Retinal pigment epithelial cell (primary cell): ENCODE measurements at places on chromosomes 16 and 17.

DNA sequence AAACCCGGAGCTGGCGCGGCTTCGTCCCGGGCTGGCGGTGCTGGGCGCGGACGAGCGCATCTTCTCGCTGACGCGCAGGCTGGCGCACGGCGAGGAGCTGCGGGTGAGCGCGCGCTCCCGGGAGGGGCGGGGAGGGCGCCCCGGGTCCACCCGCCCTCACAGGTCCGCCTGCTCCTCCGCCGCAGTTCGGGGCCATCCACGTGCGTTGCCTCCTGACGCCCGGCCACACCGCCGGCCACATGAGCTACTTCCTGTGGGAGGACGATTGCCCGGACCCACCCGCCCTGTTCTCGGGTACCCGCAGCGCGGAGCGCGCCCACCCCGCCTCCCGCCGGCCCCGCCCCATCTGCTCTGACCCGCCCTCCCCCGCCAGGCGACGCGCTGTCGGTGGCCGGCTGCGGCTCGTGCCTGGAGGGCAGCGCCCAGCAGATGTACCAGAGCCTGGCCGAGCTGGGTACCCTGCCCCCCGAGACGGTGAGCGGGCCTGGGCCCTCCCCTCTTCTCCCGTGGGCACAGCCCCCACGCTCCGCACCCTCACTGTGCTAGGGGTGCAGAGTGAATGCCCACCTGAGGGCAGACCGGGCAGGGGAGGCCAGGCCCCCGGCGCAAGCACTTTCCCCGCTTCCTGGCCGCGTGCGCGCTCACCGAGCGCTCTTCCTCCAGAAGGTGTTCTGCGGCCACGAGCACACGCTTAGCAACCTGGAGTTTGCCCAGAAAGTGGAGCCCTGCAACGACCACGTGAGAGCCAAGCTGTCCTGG lies 1.4 kb downstream of the HAGHL start:
- DNase-seq, result no peak

GRCh38 chr17:50468304-50469207 lies at the start of gene CHAD:
Gene CHAD, minus strand, starts transcription at chr17:50468880. Its CDS starts 67 bp downstream, at chr17:50468813.
- DNase-seq, result no peak

DNA sequence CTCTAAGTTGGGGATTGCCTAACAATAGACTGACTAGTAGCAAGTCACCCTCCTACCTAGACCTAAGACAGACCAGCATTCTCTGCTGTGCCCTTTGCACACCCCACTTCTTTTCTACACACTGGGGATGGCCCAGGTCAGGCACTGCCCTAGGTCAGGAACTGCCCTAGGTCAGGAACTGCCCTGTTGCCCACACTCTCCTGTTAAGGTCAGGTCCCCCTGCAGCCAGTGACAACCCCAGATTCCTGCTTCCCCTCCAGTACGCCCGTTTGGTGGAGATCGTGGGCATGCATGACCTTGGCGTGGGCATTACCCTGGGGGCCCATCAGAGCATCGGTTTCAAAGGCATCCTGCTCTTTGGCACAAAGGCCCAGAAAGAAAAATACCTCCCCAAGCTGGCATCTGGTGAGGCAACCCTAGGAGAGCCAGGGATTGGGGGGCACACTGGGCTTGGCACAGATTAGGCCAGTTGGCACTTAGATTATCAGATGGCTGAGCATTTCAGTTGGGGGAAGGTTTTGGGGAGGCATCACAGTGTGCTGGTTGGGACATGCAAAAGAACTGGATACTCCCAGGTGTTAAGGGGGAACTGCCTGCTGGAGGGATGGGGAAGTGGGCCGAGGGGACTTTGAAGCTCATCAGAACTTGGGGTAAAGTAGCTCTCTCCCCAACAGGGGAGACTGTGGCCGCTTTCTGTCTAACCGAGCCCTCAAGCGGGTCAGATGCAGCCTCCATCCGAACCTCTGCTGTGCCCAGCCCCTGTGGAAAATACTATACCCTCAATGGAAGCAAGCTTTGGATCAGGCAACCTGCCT lies 1.7 kb downstream of the ACADVL start:
- DNase-seq, result no peak

GRCh38 chr17:61464130-61464842 lies 12.1 kb downstream of the TBX4 start:
- no peak for DNase-seq

GRCh38 chr16:65895906-65896305 lies 470.6 kb upstream of the CDH5 start:
- no peak for DNase-seq

- no peak for DNase-seq
Measured at GRCh38 chr16:90054554-90054953, 22.6 kb downstream of the PRDM7 start.

DNA sequence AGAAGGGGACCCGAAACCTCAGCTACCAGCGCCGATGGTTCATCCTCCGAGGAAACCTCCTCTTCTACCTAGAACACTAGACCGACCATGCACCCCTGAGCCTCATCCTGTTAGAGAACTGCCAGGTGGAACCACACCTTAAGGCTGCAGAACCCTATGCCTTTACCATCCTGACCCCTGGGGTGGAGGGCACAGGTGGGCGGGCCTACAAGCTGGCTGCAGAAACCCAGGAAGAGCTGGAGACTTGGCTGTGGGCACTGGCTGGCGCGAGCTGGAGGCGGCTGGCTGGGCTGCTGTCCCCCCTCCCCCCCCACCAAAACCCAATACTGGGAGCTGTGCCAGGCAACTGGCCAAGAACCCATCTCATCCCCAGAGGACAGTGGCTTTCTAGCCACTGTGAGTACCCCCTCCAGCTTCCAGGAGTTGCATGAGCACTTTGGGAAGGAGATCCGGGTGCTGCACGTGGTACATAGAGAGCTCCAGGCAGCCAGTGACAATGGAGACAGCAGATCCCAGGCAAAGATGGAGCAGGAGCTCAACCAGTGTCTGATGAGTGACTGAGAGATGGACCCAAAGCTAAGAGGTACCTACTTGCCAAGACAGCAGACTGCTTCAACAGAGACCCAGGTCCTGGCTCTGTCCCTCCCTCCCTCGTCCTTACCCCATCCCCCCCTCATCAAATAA lies 1.4 kb upstream of the CD2BP2 start:
- DNase-seq, result no peak

- no peak for DNase-seq
Measured at GRCh38 chr17:33522623-33523022, 229.5 kb upstream of the ASIC2 start.

DNA sequence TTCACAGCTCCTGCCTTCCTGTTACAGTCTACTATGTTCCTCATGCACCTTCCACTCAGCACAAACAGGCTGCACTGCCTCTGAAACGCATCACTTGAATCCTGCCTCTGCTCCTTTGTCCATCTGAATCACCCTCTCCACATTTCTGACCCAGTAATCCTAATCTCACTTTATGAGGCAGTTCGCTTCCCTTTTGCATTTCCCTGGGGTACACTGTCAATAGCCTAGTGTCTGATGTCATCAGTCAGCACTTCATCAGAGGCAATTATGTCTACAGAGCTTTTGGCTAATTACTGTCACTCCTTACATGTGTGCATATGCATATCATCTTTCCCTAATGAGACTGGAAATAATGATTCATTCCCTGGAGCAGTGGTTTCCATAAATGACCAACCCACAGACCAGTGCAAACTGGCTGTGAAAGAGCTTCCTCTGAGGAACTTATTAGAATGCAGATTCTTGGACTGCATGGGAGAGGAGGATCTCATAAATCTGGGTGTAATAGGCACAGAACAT lies 23.6 kb downstream of the CA4 start:
- no peak for DNase-seq

GRCh38 chr16:64964126-64964540 lies 157.7 kb downstream of the CDH11 start:
- no peak for DNase-seq

DNA sequence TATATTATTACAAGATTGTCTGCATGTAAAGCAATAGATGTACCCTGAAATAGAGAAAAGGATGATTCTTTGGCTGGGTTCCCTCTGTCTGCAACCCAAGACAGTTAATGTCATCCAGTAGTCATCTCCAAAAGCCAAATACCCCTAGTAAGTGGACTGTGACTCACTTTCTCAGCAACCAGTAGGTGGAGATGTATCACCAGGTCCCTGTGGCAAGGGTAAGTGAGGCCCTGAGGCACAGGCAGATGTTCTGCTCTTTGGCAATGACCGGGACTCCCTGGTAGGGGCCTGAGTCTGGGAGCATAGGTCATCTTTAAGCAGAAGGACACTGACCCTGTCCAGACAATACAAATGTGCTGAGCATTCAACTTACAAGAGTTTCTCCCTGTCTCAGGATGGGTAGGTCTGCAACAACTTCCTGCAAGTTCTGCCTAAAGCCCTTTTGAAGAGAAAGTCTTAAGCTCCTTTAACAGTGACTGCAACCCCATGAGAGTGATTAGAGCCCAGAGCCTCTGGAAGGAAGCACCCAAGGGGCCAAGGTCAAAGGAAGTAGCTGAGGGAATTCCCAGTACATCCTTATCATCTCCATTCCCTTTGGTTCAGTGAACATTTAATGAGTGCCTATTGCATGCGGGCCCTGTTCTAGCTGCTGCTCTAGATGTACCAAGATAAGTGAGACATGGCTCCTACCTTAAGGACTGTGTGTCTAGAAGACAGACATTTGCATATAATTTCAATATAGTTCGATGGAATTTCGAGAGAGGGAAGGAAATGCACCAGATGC lies 31.9 kb downstream of the PMP22 start:
- DNase-seq, result no peak

GRCh38 chr16:72952811-72953271 lies 95.1 kb downstream of the ZFHX3 start:
- no peak for DNase-seq

GRCh38 chr16:82756283-82756599 lies 129.5 kb downstream of the CDH13 start:
- DNase-seq, result no peak

GRCh38 chr17:64223931-64224629 lies 39.0 kb downstream of the TEX2 start:
- no peak for DNase-seq

DNA sequence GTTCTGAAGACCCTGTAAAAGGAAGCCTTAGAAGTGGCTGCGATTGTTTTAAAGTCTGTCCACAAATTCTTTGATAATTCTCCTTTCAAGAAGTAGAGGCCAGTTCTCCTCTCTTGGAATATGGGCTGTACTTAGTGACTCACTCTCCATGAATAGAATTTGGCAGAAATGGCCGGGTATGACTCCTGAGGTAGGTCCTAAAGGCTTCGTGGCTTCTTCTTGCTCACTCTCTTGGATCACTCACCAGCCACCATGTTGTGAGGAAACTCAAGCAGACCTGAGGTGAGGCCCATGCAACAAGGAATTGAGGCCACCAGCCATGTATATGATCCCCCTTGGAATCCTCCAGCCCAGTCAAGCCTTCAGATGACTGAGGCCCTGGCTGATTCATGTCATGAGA lies 75.8 kb downstream of the WWOX start:
- no peak for DNase-seq

DNA sequence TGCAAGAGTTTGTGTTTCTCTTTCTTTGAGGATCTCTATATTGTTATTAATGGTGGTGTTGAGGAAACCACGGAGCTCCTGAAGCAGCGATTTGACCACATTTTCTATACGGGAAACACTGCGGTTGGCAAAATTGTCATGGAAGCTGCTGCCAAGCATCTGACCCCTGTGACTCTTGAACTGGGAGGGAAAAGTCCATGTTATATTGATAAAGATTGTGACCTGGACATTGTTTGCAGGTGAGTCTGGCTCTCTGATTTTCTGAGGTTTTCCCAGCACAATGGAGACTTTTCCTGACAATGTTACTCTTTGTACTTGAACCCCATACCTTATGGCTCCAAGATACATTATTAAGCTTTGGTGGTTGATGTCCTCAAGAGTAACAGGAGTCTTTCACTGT lies 7.8 kb downstream of the ALDH3A2 start:
- DNase-seq, result no peak

GRCh38 chr16:67780847-67781564 lies 25.4 kb downstream of the RANBP10 start:
- no peak for DNase-seq

DNA sequence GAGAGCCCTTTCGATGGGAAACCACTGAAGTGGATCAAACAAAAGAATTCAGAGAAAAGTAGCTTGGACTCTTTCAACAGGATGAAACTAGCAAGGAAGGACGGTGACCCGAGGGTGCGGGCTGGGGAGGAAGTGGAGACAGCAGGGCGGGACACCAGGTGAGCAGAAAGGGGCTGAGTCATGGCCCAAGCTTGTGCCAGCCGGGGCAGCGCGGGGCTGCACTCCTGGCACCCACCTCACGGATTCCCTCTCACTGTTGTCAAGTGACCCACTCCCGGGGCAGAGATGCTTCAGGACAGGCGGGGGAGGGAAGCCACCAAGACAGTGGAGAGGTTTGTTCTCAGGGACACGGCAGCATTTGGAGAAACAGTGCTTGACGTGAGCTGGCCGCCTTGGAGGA lies 10.7 kb upstream of the RNF222 start:
- DNase-seq, result no peak

GRCh38 chr17:28177351-28177750 lies 134.9 kb downstream of the NLK start:
- DNase-seq, result no peak

DNA sequence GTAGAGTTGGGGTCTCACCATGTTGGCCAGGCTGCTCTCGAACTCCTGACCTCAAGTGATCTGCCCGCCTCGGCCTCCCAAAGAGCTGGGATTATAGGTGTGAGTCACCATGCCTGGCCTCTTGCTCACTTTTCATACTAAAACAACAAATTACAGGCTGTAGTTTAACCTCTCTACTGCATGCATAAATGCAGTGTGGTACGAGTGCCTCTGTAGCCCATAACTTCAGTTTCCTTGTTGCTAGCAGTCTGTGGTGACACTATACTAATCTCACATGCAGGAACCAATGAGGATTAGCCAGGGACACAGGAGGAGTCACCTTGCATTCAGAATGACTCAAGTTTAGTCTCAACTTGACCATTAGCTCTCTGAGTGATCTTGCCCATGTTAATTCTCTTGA lies 20.1 kb downstream of the HMOX2 start:
- DNase-seq, result peak; percentile 69

GRCh38 chr16:11402745-11403533 lies 57.7 kb downstream of the RMI2 start:
- no peak for DNase-seq

DNA sequence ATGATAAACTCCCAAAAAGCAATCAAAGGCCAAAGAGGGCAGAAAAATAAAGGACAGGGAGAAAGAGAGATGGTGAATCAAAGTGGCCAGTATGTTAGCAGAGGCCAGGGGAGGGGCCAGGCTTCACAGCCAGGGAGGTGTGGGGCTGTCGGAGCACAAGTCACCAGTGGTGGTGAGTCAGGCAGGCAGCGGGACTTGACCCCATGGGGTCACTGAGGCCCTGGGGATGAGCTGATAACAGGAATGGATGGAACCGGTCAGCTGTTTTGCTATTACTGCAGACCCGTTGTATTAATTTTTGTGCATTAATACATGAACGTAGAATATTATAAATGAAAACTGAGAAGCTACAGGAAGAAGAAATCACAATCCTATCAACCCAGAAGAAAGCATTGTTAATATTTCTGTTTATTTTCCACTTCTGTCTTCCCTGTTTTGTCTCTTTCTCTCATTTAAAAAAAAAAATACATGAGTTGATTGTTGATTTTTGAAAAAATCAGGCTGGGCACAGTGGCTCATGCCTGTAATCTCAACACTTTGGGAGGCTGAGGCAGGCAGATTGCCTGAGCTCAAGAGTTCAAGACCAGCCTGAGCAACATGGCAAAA lies 106.9 kb downstream of the SOCS1 start:
- DNase-seq, result no peak

- DNase-seq, result no peak
Measured at GRCh38 chr16:65622151-65622550, 500.3 kb upstream of the CDH11 start.

GRCh38 chr16:89099905-89100304 lies 6.3 kb downstream of the ACSF3 start:
- DNase-seq, result no peak
